ACHN (cell line): ENCODE measurements at places on chromosomes 13 and 19.

- no peak for DNase-seq
These were observed 22.3 kb upstream of the SLC46A3 start for GRCh38 chr13:28741084-28741491.

DNA sequence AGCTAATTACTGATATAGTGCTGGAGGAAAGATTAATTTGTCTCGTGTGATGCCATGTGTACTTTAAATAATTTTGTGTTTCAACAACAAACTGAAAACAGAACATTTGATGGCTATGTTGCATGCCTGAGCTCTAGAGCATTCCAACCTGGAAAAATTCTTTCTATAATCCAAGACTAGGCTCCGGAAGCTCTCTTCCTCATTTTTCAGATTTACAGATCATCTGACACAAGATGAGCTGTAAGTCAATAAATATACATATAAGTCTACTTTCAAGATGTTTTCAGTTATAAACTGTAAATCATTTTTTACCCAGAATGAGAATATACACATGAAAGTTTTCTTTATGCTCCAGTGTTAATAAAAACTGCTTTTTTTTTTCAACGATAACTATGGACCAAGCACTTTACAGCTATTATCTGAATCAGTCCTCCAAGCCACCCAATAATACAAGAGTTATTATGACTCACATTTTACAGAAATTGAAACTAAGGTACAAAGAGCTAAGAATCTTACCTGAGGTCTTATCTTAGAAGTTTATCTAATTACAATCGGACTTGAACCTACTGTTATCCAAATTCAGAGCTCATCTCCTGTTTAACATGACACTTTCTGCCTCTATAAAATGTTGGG lies 6.4 kb upstream of the FOXO1 start:
- no peak for DNase-seq

- DNase-seq, result no peak
These were observed 22.8 kb upstream of the ABCC4 start for GRCh38 chr13:95323930-95324662.

GRCh38 chr19:19997656-19998268 lies 41.5 kb downstream of the ZNF682 start:
- no peak for DNase-seq

DNA sequence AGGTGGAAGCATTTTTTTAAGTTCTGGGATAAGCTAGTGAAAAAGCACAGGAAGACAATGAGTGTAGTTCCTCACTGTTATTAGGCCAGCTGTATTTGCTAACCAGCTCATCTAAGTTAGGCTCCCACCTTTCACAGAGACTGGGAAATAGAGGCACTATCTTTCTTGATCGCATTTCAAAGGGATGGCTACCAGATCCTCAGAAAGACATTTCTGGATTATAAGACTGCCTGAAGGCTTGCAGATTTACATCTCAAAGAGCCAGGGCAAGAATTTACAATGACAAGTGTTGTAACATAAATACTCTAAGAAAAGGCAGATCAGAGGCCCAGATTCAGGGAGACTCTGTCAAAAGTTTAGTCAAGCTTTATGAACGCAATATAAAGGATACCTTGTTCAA lies 1005.5 kb downstream of the PCDH9 start:
- DNase-seq, result no peak

DNA sequence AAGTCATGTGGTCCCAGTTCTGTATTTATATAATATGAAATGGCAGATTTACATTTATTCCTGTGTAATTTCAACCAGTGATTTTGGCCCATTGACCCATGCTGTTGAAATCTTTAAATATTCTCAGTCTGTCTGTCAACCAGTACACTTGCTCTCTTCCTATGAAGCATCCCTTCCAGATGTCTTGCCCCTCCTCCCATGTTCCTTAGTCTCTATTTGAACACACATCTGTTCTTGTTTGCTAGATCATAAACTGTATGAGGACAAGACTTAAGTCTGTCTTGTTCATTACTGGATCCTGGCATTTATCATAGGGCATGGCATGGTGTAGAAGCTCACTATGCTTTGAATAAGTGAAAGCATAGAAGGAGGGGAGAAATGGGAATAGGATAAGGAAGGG lies 34.9 kb downstream of the STARD13 start:
- no peak for DNase-seq

DNA sequence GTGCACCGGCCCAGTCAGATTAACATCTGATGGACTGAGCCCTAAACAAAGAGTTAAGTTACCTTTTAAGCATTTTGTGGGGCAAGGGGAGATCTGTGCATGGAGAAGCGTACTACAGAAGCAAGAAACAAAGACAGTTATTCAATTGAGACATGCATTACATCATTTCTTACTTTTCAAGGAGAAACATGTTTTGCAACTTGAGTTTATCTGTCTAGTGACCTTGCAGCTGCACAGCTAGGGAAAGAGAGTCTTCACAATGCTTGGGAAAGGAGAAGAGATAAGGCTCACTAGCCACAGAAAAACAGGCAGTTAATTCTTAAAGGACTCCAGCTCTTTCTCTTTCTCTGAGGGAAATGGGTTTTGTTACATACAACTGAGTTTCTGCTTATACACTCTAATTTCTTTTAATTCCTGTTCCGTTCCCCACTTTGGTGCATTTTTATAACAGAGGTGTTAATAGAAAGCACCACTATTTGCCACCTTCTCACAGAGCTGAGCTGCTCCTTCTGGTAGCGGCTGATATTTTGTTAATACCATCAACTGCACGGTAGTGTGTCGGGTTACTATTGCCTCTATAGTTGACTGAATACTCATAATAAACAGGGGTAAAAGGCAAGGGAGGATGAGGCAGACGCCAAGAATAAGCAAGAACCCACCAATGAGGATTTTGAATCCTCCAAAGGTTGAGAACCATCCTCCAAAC lies 55.9 kb downstream of the ZNF431 start:
- no peak for DNase-seq
